ENCODE measurements at places on chromosomes 7 and 10. TPM values are rescaled to one million over a fixed set of nuclear protein-coding genes. Genes with fewer than 3 reads are reported as not detected.

The SLC18A3 gene
- 0.49 TPM for total RNA-seq

The SMNDC1 gene
- 12.3 TPM for total RNA-seq

The HMX2 gene
- total RNA-seq = not detected

The WAPL gene
- 26.5 TPM for total RNA-seq

The ATOH7 gene
- total RNA-seq = not detected

The TRUB1 gene
- total RNA-seq = 30.2 TPM

The GLI3 gene
- total RNA-seq = 24.6 TPM

The ZPBP gene
- total RNA-seq = not detected

The STEAP2 gene
- 32.2 TPM for total RNA-seq

The CXCL12 gene
- 112 TPM for total RNA-seq

The CYP2C19 gene
- 6.1 TPM for total RNA-seq

The ARPC1B gene
- total RNA-seq = 114 TPM

The ZNF394 gene
- total RNA-seq = 36.1 TPM

The AKR1C4 gene
- total RNA-seq = not detected

The EBLN1 gene
- not detected for total RNA-seq

The TFEC gene
- 4.7 TPM for total RNA-seq

The TMEM229A gene
- total RNA-seq = not detected

The VAX1 gene
- total RNA-seq = not detected

The ZNF862 gene
- total RNA-seq = 21.1 TPM

The GPR85 gene
- not detected for total RNA-seq

The KCNH2 gene
- 6.4 TPM for total RNA-seq

The STEAP1B gene
- 8.8 TPM for total RNA-seq

The LSM8 gene
- 25.0 TPM for total RNA-seq

The PLXNA4 gene
- 14.0 TPM for total RNA-seq

The GPR158 gene
- total RNA-seq = 0.49 TPM

The RSPH10B2 gene
- 5.2 TPM for total RNA-seq

The ANKRD1 gene
- total RNA-seq = not detected

Measured in vagina (tissue), 2 donors.